ENCODE measurements at places on chromosomes 1 and 21.
A peak's percentile ranks its signal among the peaks of the same experiment; 100 is the strongest.

GRCh38 chr1:38586993-38587646 is 272.5 kb downstream of the RRAGC start:
- DNase-seq, result peak; percentile 62

GRCh38 chr1:156427957-156428356 is 58.9 kb downstream of the RHBG start:
- DNase-seq, result no peak

DNA sequence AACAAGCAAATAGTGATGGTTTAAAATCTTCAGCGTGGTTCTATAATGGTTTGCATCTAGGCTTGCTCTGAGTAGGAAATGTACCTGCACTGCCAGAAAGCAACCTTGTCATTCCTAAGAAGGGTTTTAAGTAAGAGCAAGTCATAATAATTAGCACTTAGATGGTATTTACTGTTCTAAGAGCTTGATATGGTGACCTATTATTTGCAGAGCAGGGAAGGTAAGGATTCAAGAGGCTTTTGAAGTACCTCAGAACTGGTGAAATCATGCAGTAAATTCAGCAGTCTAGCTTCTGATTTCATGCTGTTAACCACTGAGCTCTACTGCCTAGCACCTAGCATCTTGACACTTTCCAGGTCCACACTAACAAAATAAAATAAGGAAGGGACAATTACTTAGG is 23.7 kb downstream of the ATP1A1 start:
- no peak for DNase-seq

DNA sequence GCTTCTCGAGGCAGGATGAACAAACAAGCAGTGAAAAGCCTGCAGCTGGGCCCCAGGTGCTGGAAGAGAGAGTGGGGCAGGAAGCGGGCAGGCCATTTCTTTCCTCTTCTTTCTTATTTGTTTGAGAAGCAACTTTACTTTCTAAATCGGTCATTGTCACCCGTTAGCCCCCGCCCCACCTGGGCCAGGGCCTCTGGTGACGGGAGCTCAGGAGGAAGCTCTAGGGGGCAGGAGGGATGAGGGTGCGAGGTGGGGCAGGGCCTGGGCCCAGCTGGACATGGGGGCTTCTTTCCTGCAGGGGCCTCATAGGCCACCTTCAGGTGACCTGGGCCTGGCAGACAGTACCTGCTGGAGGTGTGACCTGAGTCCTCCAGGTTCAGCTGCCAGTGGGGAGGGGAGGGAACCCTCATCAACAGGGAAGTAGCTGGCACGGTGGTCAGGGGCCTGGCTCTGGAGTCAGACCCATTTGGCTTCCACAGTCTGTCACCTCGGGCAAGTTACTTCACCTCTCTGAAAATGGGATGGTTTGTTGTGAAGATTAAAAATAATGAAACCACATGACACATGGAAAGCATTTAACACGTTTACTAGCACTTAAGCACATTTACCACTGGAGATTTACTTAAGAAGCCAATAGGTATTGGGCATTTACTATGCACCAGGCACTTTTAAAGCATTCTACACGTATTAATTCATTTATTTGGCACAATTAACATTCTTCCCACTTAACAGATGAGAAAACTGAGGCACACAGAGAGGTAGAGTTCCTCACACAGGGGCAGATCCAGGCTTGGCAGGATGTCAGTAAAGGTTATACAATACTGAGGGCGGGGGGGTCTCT is 54.1 kb upstream of the ID3 start:
- DNase-seq, result no peak

DNA sequence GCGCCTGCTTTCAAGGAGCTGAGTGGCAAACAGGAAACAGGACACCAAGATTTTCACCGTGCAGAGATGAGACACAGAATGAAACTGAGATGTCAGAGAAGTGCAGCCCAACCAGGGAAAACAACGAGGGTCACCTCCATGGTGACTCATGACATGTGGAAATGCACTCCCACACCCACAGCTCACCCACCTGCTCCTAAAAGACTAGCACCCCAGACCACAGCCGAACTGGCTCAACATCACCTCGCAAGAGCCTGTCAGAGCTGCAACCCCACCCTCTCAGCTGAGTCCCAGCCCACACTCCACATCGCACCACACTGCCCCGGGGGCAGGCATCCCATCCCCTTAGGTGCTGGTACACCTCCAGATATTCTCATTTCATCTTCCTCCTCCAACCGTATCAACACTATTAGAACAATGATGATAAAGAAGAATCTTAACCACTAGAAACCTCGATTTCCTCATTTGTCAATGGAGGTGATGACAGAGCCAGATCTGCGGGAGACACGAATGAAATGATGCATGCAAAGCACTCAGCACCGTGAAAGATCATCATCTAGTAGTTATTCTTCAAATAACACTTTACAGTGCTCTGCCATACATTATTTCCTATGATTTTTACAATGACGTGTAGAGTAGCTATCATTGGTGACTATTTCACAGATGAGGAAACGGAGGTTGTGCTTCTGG is 103.2 kb downstream of the DMRTB1 start:
- no peak for DNase-seq

GRCh38 chr21:35427320-35428000 is 378.4 kb upstream of the RUNX1 start:
- no peak for DNase-seq

GRCh38 chr1:149995927-149996326 is 14.6 kb downstream of the OTUD7B start:
- DNase-seq, result peak; percentile 80

GRCh38 chr1:199909137-199909536 is 118.4 kb upstream of the NR5A2 start:
- DNase-seq, result no peak

GRCh38 chr1:180560200-180560867 is 1.6 kb downstream of the OVAAL start:
- no peak for DNase-seq

- peak; percentile 38 for DNase-seq
Measured at GRCh38 chr1:150874455-150875196, 1.8 kb downstream of the ARNT start.

- DNase-seq, result no peak
Measured at GRCh38 chr1:90795431-90795830, 78.3 kb upstream of the BARHL2 start.

DNA sequence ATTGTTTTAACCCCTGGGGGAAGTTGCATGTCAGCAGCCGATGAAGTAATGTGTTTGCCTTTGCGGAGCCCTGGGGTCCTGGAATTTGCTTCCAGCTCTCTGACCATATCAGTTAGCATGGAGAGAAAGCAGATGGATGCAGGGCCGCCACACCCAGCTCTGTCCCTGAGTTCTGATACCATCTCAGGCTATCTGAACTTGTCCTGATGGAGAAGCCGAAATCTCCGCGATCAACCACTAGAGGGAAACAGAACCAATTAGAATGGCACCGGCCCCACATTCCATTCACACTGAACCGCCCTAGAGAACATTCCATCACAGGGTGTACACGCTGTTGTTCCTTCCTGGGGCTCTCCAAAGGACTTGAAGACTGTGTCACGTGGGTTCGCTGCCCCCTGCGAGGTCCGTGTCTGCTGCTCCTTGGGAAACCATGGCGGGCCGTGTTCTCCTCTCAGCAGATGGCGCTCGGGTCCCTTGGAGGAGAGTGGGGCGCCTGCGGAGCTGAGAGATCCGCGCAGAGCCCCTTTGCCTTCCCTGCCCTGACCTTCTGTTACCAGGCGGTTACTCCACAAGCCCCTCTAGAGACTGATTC is 75.4 kb downstream of the ABCA4 start:
- peak; percentile 74 for DNase-seq

DNA sequence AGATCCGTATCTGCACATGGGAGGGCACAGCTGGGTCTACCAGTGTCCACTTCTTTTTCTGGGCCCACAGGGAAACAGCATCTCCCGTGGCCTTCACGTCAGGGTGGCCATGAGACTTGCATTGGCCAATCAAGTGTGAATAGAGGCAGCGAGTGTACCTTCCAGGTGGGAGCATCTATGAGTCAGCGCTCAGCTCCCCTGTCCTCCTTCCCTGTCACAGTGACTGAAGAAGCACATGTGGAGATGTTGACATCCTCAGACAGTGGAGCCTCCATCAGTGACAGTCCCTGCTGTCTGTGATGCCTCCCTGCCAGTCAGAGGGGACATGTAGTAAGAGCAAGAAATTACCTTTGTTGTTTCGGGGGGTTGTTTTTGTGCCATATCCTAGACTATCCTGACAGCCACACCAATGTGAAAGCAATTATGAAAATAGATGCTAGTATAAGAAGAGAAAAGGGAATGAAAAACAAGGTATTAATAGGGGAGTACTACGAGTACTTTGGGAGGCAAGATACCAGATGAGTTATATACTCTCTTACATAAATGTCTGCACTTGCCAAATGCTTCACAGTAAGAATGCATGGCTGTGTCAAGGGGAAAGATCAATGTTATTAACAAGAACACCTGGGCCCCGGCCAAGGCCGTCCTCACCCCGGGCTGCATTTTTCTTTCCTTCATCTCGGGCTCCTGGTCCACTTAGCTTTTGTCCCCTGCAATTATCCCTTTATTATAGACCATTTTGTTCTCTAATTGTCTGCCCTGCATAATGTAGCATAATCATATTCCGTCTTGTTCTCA is 86.0 kb downstream of the MATN1 start:
- no peak for DNase-seq

DNA sequence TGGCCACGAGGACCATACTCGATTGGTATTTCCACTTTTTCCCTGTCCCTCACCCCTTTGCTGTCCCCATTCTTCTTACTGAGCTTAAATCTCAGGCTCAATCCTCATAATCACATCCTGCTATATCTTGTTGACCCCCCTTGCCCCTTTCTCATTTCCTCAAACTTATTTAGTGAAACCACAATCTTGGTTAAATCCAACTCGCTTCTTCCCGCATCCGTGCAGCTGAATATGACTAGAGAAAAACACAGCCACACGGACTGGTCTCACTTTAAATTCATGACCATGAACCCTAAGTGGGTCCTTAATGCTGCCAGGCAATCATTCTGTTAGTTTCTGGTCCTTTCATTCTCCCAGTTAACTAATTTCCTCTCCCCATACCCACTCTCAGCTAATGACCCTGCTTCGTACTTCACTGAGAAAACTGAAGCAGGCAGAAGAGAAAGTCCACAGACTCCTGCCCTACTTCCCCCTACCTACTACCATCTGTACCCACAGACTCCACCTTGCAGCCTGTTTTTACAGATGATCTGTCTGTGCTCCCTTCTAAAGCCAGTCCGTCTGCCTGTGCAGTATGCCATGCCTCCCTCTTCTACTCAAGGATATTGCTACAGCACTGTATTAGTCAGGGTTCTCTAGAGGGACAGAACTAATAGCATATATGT is 96.8 kb upstream of the LMO4 start:
- no peak for DNase-seq

DNA sequence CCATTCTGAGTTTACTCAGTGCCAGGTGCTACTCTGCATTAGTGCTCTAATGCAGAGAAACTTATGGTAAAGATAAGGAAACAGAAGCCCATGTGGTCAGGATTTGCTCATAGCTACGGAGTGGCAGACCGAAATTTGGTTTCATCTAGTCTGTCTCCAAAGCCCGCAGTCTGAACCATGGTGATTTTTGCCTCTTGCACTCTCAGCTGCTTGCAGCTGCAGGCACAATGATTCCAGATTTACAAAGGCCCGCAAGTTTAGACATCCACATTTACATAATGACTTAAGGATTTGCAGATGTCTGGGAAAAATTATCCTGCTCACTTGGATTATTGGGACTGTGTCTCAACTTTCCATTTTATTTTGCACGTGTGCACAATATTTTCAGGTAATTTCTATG is 161.3 kb upstream of the KCNJ6 start:
- DNase-seq, result no peak

DNA sequence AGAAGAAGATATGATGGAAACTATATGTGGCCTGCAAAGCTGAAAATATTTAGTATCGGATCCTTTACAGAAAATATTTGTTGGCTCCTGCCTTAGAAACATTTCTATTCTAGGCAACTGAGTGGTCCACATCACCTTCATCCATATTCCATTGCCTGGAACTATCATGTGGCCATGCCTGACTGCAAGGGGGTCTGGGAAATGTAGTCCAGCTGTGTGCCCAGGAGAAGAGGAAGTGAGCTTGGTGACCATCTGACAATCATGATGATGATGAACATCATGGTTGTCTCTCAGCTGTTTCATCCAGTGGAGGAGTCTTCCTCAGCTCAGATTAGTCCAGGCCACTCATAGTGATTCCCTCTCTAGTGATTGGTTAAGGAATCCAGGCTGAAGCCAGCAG is 61.8 kb upstream of the IFNLR1 start:
- DNase-seq, result peak; percentile 50

DNA sequence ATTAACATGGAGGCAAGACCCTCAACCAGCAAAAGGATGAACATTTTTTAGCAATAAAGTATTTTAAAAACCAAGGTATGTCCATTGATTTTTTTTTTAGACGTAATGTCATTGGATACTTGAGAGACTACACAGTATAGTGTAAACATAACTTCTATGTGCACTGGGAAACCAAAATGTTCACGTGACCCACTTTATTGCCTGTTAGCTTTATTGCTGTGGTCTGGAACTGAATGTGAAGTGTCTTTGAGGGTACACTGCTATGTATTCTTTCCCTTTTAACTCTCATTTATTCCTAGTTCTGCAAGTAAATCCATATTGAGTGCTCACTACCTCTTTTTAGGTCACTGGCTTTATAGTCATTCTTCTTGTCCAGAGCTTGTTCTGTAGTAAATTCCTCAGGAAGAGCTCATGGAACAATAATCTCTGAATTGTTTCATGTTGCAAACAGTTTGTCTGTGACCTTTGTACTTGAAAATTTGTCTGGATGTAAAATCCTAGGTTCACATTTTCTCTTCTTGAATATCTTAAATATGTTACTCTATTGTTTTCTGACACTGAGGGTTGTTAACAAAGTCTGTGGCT is 20.6 kb downstream of the ABCD3 start:
- DNase-seq, result no peak

DNA sequence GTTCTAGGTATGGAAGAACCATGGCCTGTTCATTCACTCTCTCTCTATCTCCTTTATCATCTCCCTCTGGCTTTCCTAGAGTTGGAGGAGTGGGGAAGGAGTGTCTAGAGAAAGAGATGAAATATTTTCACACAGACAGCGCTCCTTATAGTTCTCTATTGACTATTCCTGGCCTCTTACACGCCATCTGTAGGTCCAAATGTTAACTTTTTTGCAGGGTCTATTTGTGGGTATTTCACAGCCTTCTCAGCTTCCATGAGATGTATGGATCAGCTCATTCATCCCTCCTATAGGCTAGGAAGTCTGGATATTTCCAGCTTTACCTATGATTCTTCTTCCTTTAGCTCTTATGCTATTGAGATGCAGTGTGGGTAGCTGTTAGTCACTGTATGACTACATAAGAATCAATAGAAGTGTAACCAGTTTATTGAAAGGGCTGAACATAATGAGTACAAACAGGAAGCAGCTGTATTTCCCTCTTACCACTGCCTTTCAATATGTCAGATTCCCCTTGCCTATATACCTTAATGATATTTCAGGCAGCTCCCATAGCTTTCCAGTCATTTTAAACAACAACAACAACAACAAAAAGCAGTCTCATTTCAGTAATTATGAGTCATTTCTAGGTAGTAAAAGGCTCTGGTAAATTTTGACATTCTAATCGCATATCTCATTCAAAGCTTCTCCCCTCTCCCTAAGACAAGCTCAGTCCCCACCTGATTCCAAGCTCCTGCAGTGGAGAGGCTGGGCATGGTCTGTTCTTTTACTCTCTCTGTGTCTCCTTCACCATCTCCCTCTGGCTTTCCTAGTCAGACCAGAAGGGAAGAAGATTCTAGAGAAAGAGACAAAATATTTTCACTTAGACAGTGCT is 149.5 kb downstream of the TTLL7 start:
- no peak for DNase-seq

GRCh38 chr1:34761176-34761761 is 1.7 kb downstream of the GJB4 start:
- DNase-seq, result no peak
